ENCODE measurements at places on chromosomes 3 and 15.

DNA sequence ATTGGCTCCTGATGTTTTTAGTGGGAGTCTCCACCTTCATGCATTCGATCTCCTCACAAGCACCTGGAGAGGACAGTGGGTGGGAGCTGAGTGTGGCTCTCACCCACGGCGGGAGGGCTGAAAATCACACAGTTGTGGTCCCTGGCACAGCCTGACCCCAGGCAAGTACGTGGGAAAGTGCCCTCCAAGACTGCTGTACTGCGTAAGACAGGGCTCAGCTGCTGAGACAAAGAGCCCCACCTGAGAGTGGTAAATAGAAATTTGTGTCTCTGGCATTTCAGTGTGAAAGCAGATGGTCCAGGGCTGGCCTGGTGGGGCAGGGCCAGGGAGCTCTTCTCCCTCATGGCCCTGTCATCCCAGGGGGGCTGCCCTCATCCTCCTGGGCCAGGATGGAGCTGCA is 77.4 kb upstream of the IQSEC1 start:
- DNase-seq, result no peak

DNA sequence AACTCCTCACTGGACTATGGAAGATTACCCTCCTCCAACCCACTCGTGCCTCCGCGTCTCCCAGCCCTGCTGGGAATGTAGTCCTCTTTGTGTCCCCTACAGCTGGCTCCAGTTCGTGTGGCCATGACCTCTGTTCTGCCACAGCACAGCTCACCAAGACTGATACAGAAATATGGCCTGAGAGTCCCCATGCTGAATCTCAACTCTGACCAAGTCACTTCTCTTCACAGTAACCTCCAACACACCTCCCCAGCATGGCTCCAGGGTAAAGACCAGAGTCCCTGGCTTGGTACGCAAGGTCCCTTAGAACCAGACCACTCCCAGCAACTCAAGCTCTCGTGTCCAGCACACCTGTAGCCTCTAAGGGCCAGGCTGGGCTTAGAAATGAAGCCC is 2.3 kb upstream of the COL7A1 start:
- DNase-seq, result no peak

GRCh38 chr15:98412852-98413251 is 235.5 kb upstream of the IGF1R start:
- no peak for DNase-seq

- no peak for DNase-seq
These were observed 116.1 kb downstream of the KCNH8 start for GRCh38 chr3:19264424-19264823.

- DNase-seq, result no peak
These were observed 6.0 kb downstream of the KCNMB3 start for GRCh38 chr3:179244878-179245277.

- DNase-seq, result no peak
These were observed 36.0 kb downstream of the NR2F2 start for GRCh38 chr15:96366526-96366877.

- DNase-seq, result no peak
These were observed 90.8 kb downstream of the ZPLD1 start for GRCh38 chr3:102525624-102526023.

DNA sequence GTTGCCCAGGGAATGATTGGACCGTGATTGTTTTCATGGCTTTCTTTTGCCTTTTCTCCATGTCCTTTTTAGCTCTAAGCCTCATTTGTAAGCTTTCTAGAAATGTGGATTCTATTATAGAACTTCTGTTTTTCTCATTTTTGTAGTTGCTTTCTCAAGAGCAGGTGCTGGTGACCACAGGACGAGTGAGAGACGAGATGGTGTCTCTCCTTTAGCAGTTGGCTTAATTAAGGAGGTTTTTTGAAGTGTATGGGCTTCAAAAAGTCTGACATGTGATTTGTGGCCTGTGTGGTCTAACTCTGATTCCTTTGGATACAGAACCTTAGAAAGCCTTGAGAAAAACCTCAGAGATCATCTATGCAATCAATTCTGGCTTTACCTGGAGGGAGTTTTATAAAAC is 292.8 kb downstream of the LPP start:
- DNase-seq, result no peak

GRCh38 chr3:138949445-138950005 is 2.5 kb downstream of the FOXL2NB start:
- no peak for DNase-seq

DNA sequence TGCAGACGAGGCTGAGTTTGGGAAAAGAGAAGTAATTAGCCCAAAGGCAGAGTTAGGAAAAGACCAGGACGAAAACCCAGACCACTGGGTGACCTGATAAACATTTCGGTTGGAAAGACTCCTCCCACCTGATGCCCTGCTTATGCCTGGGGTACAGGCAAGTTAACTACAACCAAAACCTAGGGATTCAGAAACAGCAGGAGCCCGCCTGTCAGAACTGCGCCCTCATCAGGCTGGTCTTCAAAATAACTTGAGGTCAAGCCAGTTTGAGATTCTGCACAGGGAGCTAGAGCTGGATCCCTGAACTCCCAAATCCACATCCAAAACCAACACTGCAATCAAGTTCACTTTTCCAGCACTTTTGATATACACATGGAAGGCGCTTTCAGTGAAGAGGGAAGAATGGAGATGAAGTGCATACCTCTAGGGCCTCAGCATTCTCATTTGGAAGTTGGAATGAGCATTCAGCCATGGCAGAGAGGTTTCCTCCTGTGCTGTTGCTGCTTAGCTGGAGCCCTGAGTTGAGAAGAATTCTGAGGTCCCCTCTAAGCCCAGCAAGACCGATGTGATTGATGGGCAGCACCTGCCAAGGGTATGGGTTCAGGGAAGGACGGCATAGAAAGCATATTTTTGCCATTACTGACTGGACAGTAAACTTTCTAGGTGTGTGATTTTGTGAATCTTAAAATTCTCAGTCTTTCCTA is 11.6 kb downstream of the TSEN2 start:
- DNase-seq, result no peak

GRCh38 chr3:13072600-13073325 is 466 bp downstream of the IQSEC1 start:
- no peak for DNase-seq

GRCh38 chr3:141060327-141060726 is 9.2 kb downstream of the SPSB4 start:
- DNase-seq, result no peak

DNA sequence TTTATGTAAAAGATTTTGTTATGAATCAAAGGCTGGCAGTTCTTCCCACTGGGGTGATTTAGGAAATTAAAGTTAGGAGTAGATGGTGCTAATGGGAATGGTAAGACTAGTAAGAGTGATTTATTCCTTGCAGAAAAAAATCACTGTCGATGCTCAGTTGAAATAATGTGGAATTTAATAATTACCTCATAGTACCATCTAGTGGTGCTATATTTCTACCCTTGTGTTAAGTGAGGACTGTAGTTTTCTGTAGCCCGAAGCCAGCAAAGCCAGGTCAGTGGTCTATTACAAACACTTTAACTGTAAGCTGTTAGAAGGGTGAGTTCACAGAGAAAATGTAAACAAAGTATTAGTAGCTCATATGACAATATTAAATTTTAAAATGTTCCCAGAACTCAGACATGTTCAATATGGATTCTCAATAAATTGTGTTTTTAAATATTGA is 39.5 kb upstream of the GOLGA8J start:
- DNase-seq, result no peak

GRCh38 chr3:67198374-67198773 is 200.3 kb downstream of the KBTBD8 start:
- no peak for DNase-seq

DNA sequence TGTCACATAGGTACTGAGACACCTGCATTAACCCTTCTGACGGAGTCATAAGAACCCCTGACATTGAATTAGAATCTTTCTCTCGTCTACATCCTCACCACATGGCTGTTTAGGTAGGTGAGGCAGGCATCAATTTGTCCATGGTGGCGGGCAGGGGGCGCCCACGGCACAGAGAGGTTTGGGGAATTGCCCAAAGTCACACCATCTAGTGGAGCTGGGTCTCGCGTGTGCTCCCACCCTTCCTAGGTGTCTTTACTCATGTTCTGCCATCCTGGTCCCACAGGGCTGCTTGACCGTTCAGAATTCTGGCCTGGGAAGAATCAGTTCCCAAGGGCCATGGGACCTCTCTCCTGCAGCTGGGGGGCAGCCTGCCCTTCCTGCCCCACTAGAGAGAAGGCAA is 14.7 kb upstream of the DLL4 start:
- no peak for DNase-seq

DNA sequence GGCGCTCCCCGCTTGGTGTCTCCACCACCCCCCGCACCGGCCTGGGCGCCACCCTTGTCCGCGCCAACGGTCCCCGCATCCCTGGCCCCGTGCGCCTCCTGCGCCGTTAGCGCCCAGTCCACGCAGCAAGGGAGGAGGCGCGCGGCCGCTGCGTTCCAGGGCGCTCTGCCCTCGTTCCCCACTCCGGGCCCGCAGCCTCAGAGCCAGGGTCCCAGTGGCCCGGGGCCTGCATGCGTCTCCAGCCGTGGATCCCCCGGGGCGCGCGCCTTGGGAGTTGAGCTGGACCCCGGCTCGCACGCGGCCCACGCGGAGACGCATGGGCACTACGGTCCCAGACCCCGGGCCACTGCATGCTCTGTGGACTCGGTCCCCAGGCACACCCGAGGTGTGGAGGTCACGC is 7.4 kb upstream of the ITPKA start:
- no peak for DNase-seq

DNA sequence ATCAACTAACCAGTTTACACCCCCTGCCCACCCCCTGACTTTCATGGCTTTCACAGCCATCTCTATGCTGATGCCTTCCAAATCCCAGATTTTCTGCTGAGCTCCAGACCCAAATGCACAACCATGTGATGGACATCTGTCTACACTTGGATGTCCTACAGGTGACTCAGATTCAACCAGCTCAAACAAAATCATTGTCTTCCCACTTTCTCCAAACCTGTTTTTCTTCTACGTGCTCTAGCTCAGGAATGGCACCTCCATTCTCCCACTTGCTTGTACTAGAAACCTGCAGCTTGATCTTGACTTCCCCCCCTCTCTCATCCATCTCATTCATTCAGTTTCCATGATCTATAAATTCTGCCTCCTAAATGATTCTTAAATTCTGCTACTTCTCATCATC is 34.1 kb upstream of the RARRES1 start:
- DNase-seq, result no peak

DNA sequence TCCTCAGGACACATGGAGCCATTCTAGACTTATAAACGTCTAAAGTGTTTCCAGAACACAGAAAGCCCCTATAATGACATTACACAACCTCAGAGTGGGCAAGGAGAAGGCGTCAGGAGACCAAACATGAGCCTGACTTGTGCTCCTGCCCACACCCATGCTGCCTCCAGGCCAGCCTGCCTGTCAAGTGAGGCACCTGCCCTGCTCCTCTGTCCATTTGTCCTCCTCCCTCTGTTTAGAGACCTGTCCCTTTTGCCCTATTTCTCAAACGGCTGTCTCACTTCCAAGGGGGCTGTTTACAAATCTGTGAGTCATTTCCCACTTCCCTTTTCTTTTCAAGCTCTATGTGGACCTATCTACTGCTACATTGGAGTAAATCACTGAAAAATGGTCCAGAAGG is 21.0 kb downstream of the ZDHHC3 start:
- no peak for DNase-seq

- DNase-seq, result no peak
These were observed 30.0 kb upstream of the GMNC start for GRCh38 chr3:190892395-190892902.

DNA sequence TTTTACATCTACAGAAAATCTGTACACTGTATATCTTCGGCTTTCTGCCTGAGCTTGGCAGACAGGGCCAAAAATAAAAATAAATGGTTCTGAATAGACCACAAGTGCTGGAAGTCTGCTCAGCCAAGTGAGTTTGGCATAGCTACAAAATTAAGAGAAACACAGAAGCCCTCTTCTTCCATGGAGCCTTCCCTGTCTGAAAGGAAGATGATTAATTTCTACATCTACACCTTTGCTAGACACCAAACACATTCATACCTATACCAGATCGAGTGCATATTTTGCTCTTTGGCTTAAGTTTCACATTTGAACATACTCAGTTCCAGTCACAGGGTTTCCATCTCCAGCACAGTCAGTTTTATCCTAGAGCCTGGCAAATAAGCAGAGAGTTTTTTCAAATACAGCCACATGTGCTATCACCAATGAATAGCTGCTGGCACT is 224.6 kb downstream of the GREM1 start:
- no peak for DNase-seq

DNA sequence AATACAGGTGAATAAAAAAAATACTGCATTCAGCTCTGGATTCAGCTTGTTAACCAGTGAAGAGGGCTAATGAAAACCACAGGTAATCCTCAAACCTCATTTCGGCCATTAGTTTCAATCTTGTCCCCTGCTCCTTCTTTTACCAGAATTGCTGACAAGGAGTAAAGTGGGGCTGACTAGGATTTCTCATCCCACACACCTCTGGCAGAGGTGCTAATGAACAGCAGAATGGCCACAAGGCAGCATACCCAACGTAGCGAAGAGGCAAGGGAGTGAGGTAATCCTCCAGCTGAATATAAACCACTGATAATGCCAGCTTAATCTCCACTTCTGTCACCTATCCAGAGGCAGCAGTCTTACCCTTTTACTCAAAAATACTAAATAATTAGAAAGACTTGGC is 248.8 kb upstream of the CDIN1 start:
- no peak for DNase-seq

DNA sequence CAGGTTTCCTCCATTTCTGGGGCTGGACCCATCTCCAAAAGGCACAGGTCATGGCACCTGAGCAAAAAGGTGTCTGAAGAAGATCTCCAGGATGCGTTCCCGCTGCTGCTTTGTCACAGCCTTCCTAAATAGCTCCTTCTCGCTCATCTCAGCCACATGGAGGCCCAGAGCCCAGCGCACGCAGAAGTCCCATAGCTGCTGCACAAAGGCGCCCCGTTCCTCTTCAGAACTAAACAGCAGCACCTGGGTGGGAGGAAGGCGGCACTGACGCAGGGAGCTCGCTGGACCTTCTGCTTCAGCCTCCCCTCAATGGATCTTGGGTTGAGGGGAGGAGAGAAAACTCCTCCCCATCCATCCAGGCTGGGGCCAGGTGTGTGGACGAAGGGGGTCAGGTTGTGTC is 8.4 kb downstream of the DUOX2 start:
- DNase-seq, result no peak

DNA sequence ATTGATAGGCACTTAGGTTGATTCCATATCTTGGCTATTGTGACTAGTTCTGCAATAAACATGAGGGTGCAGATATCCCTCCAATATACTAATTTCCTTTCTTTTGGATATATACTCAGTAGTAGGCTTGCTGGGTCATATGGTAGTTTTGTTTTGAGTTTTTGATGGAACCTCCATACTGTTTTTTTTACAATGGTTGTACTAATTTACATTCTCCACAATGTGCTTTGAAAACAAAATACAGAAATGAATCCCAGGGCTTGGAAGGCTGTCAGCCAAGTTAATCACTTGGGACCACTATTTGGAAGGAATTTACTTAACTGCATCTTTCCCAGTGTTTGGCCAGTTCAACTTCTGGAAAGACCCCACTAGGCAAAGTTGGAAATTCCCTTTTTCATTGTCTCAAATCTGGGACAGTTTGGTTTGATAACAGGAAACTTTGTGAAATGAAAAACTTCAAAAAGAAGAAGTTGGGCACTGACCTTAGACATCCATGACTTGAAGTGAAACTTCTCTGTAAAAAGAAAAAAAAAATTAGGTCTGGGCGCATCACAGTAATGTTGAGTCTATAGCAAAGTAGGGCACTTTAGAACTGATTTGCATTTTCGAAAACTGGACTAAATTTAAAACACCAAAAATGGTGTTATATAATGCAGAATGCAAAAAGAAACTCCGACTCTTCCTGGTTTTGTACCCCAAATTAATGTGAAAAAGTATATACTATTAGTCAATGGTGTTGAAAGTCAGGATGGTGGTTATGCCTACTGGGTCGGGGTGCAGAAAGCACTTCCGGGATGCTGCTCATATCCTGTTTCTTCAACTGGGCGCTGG is 6.0 kb downstream of the CTSH start:
- DNase-seq, result no peak

Data from NCI-H510A (cell line).